ENCODE measurements at places on chromosomes 6 and 20.

- DNase-seq: no peak
Observed at GRCh38 chr6:14759976-14760672, 485.7 kb upstream of the JARID2 start.

- no peak for DNase-seq
Observed at GRCh38 chr6:111776236-111777221, 96.7 kb downstream of the FYN start.

GRCh38 chr6:22392711-22393110 is 95.9 kb upstream of the PRL start:
- no peak for DNase-seq

DNA sequence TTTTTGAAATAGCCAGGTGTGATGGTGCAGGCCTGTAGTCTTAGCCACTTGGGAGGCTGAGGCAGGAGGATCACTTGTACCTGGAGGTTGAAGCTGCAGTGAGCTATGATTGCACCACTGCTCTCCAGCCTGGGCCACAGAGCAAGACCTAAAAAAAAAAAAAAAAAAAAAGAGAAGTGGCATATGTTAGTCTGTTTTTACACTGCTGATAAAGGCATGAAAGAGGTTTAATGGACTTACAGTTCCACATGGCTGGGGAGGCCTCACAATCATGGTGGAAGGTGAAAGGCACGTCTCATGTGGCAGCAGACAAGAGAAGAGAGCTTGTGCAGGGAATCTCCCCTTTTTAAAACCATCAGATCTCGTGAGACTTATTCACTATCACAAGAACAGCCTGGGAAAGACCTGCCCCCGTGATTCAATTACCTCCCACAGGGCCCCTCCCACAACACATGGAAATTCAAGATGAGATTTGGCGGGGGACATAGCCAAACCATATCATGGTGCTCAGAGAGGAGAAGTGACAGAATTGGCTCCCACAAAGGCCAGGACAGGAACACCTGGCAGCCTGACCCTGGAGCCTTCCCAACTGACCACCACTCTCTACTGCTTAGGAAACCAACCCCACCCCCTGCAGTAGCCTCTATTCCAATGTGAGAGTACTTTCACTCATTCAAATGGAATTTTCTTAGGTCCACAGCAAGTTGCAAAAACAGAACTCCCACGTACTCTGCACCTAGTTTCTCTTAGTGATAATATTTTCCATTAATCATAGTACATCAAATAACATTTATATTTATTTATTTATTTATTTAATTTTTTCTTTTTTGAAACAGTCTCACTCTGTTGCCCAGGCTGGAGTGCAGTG is 29.8 kb downstream of the ARHGAP40 start:
- DNase-seq: no peak

GRCh38 chr6:63272397-63272796 is 47.4 kb downstream of the LGSN start:
- peak; percentile 50 for DNase-seq

DNA sequence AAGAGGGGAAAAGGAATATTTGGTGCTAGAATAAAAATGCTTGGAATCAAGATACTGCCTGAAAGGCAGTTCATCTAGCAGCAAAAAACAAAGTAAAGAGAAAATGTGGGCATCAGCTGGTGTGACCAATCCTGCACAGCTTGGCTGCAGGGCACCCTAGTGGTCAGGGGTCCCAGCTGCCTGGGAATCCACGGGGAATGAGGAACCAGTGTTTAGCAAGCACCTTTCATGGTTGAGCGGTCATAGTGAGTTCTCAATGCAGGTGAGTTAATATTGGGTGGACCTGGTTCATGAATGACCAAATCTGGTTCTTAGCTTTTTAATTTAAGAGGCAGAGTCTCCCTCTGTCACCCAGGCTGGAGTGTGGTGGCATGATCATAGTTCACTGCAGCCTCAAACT is 53.3 kb downstream of the CAP2 start:
- DNase-seq: no peak

- DNase-seq: peak; percentile 57
Observed at GRCh38 chr6:11833626-11834592, 55.3 kb upstream of the ADTRP start.

DNA sequence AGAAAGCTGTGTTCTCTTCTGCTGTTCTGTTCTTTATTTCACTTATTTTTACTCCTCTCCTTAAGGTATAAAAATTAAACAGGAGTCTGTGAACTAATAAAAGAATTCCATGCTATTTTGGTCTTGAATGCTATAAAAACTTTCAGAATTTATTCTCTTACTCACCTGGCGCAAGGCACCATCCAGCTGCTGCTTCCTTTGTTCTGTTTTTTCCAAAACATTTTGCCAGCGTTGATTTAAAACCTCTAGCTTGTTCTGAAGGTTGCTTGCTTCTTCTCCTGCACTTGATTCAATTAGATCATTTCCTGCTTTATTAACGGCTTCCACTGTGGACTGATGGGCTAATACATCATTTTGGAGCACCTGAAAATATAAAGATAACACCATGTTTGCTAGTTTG is 145.0 kb downstream of the DST start:
- DNase-seq: peak; percentile 28

DNA sequence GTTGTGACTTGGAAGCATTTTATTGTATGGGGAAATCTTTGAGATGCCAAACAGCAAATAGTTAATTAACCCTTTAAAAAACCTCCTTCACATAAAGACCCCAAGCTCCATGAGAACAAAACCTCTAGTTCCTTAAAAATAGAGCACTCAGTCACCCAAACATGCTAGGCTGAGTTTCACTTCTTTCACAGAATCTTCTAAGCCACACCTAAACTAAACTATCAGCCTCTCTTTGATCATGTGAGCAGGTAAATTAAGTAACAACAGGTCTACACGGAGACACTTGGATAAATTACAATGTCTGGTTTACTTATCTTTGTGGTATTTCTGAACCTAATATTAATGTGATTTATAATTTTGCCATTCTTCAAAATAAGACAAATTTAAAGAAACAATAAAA is 205.2 kb upstream of the MARCKS start:
- DNase-seq: no peak

- DNase-seq: no peak
Observed at GRCh38 chr6:119523556-119523955, 174.0 kb upstream of the MAN1A1 start.

DNA sequence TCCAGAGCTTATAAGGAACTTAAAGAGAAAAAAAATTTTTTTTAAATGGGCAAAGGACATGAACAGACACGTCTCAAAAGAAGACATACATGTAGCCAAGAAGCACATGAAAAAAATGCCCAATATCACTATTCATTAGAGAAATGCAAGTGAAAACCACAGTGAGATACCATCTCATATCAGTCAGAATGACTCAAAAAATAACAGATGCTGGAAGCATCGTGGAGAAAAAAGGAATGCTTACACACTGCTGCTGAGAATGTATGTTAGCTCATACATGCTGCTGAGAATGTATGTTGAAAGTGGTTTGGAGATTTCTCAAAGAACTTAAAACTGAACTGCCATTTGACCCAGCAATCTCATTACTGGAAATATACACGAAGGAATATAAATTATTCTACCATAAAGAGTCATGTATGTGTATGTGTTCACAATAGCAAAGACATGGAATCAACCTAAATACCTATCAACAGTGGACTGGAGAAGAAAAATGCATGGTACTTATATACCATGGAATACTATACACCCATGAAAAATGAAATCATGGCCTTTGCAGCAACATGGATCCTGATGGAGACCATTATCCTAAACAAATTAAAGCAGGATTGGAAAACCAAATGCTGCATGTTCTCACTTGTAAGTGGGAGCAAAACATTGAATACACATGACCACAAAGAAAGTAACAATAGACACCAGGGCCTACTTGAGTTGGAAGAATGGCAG is 5.2 kb downstream of the OR11A1 start:
- DNase-seq: no peak

GRCh38 chr6:72424476-72424875 is 197.4 kb upstream of the KCNQ5 start:
- DNase-seq: no peak

DNA sequence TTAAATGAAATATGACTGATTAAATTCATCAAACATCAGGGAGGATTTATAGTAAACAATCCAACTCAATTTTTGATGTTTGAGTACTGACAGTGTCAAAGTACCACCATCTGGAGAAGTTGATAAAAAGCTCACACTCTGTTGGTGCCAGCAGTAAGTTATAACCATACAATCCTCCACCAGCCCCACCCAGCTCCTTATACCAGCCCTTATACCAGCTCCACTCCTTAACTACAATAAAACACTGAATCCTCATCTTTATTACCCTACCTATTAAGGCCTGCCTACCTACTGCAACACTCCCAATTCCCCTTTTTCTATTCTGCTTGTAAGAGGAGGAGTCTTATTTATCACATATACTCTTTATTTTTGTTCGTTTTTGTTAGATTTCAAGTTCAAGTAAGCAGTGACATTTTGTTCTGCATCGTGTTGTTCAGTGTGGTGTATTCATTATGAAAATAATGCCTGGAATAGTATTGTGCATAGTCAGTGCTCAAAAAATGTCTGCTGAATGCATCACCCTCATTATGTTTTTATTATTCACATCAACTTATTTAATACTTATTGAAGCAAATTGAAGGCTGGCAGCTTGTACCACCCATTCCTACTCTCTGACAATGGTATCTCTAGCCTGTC is 954.7 kb upstream of the ADGRB3 start:
- DNase-seq: no peak

DNA sequence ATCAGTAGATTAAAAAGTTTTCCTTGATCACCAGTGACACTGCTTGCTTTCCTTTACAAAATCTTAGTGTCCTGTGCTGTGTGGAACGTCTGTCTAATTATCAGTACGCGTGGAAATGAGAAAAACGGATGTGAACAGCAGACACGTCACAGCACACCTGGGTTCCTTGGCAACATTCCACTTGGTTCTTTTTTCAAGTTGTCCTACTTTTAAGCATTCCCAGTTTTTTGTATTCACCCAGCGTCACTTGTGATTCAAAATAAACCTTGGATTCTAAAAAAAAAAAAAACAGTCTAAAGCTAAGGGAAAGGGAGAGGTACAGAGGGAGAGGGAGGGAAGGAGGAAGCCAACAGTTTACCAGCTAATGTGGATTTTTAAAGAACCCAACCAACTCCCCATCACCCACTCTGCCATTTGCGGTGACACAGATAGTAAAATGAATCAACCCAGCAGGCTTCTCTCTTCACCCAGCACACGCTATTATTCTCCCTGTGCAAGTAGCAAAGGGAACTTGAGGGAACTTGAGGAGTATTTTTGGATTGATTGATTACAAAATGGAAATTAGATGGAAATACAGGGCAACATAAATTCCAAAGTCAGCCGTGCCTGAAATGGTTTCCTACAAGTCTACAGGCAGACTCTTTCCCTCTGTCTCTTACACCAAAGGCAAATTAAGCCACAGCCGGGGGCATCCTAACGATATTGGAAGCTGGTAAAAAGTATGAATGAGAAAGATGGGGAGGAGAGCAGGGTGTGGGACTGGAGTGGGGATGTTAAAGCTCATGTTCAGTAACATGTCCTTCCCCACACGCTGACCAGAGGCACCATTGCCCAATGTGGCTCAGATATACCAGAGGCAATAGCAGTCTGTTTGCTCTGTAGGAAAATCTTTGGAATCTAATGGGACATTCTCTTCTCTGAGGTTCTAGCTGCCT is 129.8 kb downstream of the SASH1 start:
- DNase-seq: no peak

DNA sequence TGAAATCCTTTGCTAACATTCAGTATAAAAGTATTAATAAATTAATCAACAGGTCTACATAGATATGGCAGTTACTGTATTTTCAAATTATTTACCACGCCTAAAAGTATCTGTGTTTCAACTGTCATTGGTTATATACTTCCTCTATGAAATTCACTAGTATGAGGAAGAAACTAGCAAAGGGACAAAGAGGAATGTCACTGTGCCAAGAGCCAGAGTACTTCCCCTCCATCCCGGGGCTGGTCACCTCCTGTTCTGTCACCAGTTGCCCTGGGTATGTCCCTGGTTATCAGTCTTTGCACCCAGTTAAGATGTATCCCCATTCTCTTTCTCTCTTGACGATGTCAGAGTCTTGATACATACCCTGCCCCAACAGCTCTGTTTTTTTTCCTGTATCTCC is 476.8 kb upstream of the SOX4 start:
- DNase-seq: no peak

DNA sequence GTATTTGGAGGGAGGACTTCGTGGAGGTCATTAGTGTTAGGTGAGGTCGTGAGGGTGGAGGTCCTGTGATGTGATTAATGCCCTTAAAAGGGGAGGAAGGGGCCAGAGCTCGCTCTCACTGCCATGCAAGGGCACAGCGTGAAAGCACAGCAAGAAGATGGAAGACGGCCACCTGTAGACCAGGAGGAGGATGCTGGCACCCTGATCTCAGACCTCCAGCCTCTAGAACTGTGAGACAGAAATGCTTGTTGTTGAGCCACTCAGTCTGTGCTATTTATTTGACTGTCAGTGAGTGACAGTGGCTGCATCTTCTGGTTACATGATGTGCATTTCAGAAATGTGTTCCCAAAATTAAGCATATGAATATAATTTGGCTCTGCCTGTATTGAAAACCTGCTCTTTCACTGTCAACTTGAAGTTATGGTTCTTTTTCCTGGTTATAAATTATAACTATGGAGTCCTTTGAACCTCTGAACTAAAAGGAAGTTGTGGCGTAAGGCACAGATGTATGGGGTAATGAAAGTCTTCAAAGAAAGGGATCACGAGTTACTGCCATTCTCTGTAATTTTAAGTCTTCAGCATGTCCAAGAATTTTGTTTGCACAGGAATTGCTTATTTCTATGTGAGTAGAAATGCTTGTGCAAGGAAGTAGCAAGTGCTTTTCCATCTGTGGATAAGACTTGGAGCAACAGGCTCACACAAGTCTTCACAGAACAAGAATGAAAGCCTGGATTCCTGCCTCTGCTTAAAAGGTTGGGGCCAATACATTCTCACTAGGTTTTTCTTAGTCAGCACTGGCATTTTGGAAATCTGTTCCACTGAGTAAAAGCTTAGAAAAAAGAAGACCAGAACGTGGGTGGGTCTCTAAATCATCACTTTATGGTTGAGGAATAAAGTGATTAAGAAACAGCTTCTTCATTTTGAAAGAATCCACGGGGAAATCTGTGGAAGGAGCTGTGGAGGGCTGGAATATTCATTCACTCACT is 10.3 kb downstream of the PPP1R14C start:
- no peak for DNase-seq

- DNase-seq: no peak
Observed at GRCh38 chr6:25448965-25449538, 169.9 kb downstream of the CARMIL1 start.

GRCh38 chr6:109762769-109763441 is 71.8 kb downstream of the FIG4 start:
- no peak for DNase-seq

Data from NCI-H1105 treated with DMSO at 0.1 percent for 48 hours (cell line).